ENCODE measurements at places on chromosomes 2 and 18.

DNA sequence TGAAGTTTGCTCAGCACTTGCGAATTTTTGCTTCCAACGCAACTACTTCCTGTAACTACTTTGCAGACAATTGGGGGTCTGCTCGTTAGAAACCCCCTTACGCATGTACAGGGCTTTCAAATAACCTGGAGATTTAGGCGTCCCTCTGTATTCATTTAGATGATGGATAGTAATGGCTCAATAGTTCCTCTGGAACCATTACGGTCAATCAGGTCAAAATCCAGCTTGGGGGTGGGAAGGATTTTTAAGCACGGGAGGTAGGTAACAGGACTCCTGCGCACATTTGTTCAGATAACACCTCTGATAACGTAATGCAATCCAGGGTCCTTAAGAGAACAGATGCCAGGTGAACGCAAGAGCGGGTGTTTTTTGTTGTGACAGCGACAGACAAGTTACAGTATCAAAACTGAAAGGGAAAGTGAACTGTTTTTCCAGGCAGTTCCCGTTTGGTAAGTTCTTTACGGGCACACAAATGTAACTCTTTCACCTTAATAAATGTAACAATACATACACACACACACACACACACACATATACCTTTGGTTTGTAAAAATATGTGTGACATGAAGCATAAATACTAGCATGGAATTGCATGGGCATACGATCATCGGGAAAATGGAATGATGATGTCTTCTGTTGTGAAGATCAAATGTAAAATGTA lies 3.8 kb upstream of the OSR1 start:
- no peak for DNase-seq

GRCh38 chr2:212811921-212812320 lies 273.3 kb upstream of the ERBB4 start:
- DNase-seq, result no peak

GRCh38 chr18:59835605-59836379 lies 64.0 kb upstream of the PMAIP1 start:
- DNase-seq, result no peak

DNA sequence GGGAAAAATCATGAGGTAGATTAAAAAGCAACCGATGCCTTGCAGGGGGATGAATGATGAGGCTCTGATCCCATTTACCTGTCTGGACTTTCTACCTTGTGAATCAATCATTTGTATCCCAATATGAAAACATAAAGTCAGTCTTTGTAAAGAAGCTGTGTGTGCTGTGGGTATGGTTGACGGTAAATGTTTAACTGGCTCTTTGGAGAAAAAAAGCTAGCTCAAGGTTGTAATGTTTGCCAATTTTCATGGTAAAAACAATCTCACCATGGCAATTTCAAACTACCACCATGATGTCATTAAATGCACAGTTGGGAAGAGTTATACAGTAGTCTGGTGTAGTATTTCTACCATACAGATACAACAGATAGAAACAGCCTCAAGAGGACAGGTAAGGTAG lies 14.6 kb downstream of the TTR start:
- no peak for DNase-seq

DNA sequence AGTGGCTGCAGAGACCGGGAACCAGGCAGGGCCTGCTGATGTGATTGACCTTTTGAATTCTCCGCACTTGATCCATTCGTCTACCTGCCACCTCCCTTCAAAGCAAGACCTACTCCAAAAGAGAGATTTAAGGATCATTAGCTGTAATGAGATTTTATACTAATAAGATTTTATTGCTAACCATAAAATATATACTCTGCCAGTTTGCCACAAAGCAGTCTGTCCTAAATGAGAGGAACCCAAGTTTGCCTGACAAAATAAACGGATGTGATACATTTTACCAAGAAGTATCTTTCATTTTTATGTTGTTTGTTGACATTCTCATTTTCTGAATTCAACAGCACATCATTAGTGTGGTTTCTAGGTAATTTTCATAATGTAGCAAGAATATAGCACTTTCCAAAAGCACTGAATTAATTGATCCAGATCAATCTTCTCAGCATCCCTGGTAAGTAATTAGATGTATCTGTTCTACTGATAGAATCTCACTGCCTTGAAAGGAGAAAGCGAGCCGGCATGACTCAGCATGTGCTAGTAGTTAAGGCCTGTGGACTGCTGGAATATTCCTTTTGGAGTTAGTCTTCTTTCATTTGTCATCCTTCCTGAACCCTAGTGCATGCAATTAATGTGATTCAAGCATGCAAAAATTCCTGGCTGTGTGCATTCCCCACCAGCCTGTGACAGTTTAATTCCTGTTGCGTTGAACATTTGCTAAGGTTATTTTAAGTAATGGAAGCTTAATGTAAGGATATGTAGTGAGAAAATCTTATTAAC lies 128.5 kb downstream of the ARL6IP6 start:
- no peak for DNase-seq

DNA sequence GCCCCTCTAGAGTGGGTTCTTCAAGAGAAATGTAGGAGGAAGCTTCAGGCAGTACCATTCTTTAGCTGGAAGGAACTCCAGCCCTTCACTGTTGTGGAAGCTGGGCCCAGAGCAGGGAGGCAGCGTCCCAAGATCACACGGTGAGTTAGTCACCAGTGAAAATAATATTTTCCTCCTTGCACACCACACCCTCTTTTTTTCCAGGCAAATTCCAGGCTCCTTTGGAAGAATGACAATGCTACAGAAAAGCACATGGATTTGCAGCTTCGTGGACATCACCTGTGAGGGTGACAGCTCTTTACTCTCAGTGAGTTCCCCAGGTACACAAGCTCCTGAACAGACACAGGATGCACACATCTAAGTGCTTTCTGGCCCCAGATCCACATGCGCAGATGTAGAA lies 157.1 kb downstream of the COL6A3 start:
- no peak for DNase-seq

DNA sequence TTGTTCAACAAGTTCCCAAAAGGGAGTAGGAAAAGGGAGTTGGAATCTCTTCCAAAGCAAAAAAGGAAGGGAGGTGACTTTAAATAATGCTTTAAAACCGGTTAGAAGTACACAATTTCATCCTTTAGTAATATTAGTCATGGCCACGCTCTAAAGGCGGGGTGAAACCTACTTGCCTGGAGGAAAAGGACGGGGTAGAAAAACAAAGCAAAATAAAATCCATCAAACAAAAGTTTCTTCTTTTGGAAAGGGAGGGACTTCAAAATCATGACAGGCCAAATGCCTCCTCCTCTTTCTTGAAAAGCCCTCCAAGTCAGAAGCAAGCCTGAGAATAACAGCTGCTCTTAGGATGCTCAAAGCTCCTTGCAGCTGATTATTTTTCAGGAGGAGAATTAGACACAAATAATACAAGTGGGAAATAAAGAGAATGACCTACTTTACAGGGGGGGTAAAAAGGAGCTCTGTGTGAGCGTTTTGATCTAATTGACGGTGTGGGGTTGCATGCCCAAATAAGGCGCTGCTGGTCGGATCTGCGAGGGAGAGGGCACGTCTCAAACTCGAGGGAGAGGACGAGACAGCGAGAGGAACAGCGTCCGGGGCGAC lies 1.8 kb upstream of the NPAS2 start:
- no peak for DNase-seq

DNA sequence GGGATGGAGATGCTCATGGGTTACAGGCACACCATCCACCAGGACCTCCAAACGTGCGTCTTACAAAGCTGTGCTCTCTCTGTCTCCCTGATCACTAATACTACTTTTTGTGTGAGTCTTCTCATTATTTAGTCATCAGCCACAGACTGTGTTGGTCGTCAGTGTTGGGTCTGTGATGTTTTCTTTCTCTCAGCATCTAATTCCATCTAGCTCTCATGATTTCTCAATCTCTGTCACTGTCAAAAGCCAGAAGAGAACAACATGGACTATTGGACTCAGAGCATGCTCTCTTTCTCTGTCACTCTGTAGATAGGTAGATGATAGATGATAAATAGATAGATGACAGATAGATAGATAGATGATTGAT lies 6.0 kb upstream of the ARL4C start:
- no peak for DNase-seq

- no peak for DNase-seq
These were observed 6.1 kb downstream of the MAB21L4 start for GRCh38 chr2:240889601-240890560.

- no peak for DNase-seq
These were observed 13.5 kb upstream of the ATP5MC3 start for GRCh38 chr2:175195012-175195411.

- DNase-seq, result no peak
These were observed 157.6 kb downstream of the LRATD1 start for GRCh38 chr2:14790041-14790640.

DNA sequence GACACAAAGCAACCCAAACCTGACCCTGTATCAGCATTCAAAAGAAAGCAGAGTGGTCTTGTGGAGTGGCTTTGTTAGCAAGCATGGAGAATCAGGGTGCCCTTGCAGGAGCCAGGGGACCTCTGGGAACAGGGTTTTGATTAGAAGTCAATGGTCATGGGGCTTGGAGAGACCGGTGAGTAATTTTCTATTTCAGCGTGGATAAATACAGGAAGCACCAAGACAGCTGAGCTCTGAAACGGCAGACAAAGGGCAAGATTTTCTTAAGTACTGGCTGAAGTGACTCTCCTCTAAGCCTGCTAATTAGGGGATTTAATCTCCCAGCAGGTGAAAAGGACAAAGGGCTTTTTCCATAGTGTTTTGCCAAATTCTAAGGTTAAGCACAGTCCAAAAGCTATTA lies 78.0 kb upstream of the GAREM1 start:
- DNase-seq, result no peak

DNA sequence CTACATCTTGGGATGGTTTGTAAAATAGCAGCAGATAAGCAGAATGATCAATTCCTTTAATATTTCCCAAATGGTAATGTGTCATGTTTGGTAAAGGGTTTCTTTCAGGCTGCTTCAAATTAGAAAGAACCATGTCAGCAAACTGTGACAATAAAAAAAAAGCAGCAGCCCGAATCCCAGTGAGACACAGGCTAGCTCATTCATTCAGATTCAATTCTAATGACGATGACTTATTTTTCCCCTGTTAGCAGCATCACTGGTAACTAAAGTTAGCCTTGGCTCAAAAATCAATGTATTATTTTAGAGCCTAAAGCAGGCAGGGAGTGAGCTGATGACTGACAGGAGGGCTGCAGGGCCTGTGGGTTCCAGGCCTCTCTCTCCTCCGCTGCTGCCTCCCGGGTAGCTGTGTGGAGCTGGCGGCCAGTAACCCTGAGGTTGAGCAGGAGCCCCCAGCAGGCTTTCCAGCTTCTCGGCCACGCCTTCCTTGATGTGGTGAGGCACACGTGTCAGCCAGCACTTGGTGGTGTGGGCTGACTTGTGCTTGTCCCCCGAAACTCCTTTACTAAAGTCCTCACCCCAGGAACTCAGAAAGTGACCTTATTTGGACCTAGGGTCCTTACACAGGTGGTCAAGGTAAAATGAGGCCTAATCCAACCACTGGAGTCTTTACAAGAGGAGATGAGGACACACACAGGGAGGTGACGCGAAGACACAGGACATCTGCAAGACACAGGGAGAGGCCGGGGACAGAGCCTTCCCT lies 120.5 kb upstream of the HS6ST1 start:
- DNase-seq, result no peak

- DNase-seq, result no peak
These were observed 931 bp upstream of the TMEM131 start for GRCh38 chr2:97996679-97997078.

DNA sequence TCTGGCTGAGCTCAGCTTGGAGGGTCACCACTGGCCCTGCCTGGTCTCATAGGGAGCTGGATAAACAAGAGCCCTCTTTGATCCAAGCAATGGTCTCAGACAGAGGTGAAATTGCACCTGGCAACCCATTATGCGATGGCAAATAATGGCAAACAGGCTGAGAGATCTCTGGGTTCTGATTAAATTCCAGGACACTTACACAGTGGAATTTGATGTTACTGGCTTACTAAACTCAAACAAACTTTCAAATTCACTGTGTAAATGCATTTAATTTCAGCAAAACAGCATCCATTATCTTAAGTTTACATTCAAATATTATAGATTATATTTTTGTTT lies 19.5 kb upstream of the STAT4 start:
- no peak for DNase-seq

GRCh38 chr2:165681841-165682240 lies 112.2 kb downstream of the GALNT3 start:
- DNase-seq, result no peak

GRCh38 chr2:134527381-134527780 lies 191.4 kb downstream of the TMEM163 start:
- DNase-seq, result no peak
